ENCODE measurements at places on chromosomes 2 and 18.
A peak's percentile ranks its signal among the peaks of the same experiment; 100 is the strongest.

- no peak for DNase-seq
These were observed 1.8 kb upstream of the FAP start for GRCh38 chr2:162245061-162245460.

- peak; percentile 23 for DNase-seq
These were observed 60.1 kb upstream of the GLI2 start for GRCh38 chr2:120675460-120676130.

DNA sequence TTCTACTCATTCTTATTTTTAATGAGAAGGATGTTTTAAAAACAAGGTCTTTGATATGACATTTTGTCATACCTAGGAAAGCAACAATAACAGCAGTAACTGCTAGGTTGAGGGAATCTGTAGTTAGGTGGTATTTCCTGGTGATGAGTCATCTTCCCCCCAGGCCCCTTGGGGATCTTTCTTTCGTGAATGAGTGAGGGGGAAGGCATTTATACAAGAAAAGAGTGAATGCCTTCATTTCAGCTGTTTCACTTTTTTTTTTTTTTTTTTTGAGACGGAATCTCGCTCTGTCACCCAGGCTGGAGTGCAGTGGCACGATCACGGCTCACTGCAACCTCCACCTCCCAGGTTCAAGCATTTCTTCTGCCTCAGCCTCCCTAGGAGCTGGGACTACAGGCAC lies 108.6 kb downstream of the MAP4K4 start:
- peak; percentile 47 for DNase-seq

DNA sequence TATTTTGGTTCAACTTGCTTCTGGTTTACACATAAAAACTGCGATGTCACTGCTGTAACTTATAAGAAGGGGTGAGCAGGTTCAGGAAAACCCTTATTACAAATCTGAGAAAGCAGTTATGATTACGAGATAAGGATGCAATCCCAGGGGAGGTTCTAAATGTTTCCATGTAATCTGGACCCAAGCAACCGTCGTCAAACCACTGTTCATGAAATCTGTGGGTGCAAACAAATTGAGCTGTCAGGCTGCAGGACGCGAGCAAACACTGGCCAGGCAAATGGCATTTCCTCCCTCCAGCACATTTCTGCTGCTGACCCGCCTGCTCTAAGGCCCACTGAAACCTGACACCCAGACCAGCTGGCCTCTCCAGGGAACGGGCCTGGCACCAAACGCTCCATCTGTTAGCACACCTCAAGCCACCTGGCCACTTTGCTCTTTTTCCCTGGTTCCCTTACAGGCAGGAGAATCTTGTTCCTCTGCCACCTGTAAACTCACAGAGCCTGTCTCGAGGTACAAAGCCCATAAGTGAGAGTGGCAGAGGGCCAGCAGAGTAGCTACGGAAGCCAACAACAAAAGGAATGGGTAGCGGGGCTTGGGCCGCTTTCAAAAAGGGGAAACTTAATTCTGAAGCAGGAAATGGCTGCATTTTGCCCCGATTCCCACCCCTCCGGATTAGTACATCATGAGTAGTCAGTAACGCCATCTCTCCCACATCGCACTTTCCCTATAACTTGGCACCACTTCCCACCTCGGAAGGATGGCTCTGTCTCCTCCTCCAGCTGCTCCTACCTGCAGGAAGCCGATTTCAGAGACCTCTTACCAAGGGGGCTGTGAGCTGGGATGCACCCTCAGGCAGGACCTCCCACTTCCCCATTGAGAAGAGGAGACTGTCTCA lies 26.5 kb downstream of the CRACDL start:
- DNase-seq: no peak

DNA sequence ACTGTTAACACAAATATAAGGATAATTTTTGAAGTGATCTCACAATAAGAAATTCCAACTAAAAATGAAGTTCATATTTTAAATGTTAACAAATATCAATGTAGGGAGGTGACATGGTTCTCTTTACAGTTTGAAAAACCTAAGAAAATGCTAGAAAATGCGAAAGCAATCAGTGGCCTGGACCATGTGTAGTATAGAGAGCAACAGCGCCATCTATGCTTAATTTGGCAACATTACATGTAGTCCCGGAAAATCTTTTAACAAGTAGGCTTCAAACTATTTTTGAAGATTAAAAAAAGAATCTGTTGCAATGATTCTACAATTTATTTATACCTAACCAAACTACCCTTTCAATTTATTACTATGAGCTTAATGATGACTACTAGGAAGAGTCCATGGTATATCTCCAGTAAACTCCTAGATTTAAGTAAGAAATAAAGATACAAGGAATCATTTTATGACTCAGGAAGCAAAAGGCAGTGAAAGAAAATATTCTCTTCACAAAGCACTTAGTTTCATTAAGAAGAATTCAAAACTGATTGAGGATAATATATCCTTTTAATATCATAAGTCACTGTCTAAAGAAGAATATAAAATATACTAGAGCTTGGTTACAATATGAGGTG lies 33.3 kb downstream of the NDUFA10 start:
- peak; percentile 67 for DNase-seq

DNA sequence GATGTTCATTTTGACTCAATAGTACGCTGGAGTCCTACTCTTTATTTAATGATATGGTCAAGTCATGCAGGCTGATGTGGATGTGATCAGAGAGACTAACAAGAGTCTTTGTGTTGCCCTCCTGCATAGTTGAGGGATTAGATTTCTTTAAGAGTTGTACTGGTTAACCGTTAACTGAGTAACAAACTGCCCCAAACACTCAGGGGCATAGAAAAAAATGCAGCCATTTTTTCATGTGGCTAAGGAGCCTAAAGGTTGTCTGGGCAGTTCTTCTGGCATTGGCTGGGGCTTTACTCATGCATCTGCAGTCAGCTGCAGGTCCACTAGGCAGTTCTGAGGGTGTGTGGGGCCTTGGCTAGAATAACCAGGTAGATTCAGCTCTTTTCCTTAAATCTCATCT lies 32.5 kb downstream of the DOCK10 start:
- DNase-seq: no peak

DNA sequence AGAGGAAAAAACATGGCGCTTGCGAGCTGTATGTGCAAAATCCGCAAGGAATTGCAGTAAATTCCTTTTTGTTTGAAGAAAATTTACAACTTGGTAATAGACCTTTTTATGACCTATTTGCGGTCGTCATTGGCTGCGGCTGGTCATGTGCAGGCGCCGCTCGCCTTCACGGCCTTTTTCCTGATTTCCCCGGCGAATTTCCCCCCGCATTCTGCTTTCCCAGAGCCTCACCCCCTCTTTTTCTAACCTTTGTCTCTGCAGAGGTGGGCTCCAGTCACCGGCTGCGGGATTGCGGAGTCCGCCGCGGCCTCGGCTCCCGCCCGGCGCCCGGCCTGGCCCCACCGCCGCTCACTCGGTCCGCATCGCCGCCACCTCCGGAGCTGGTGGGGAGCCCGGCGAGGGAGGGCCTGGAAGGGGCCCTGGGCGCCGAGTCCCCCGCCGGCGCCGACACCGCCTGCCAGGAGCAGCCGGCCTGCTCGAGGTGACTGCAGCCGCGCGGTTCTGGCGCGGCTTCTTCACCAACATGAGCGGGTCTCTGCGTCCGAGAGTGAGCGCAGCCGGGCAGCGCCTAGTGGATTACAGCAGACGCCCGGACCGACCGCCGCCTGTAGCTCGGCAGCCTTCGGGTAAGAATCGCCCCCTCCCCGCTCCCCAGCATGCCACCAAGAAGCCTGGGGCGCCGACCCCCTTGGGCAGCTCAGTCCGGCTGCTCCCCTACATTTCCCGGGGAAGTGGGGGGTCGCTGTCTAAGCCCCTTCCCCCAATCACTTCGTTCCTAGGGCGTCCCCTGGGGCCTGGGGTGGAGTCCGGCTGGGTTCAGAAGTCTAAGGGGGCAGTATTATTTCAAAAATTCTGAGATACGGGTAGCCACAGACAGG lies 7.1 kb downstream of the HOXD8 start:
- DNase-seq: no peak

DNA sequence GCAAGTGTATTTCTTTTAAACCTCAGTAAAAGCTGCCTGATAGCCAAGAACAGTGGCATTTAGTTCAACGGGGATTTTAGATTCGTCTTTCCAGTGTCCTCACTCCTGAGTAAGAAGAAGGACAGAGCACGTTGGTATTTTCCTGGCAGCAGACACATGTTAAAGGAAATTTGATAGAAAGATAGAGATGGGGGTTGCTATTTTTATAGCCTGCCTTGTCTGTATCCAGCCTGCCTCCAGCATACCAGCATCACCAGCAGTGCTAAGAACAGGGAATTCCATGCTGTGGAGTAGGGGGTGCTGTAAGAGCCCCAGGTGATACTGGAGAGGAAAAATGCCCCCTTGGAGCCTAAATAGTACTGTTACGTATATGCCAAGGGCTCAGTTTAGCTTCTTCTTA lies 1.1 kb upstream of the SMYD1 start:
- DNase-seq: no peak

DNA sequence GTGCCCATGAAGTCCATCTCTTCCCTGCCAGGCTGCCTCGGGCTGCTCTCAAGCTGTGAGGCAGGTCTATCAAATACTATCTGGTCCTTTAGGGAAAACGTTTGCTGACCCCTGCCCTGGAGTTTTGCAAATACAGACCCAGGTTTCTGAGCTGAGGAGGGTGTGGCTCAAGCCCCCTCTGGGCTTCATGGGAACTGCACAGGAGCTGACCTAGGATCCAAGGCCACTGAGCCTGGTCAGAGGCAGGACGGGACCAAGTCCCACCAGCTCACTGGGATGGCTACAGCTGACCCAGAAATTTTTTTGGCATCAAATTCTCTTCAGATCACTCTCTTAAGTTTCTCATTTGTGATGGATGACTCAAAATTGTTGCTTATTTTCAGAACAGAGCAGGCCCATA lies 14.1 kb downstream of the ZNF516 start:
- no peak for DNase-seq

DNA sequence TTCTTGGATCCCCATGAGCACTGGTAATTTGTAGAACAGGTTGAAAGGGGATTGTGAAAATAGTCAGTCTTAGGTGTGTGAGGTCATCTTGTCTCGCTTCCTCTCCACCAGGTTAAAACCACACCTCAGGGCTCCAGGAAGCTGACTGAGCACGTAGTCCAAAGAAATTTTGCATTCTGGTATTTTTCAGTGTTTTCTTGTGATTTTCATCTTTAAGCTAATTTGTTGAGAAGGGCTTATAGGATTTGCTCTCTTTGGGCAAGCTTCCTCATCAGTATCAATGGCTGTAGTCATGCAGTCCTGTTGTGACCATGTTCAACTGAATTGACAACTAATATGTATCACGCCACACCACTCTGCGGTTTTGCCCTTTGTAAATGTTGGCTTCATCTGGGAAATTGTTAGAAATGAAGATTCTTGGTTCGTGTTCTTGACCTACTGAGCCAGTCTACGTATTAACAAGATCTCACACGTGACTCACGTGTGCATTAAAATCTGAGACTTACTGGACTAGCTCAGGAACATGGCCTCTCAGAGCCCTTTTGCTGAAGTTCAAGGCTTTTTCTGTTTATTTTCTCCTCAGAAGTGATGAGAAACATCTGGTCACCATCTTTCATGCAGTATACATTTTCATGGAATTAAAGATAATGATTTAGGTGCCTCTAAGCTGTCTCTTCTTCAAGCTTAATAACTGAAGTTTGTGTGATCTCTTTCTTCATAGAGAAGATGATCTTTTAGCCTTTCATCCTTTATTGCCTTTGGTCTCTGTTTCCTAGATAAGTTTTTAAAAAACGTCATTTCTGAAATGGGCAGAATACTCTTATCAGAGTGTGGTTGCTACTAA lies 32.8 kb downstream of the FMNL2 start:
- DNase-seq: no peak

DNA sequence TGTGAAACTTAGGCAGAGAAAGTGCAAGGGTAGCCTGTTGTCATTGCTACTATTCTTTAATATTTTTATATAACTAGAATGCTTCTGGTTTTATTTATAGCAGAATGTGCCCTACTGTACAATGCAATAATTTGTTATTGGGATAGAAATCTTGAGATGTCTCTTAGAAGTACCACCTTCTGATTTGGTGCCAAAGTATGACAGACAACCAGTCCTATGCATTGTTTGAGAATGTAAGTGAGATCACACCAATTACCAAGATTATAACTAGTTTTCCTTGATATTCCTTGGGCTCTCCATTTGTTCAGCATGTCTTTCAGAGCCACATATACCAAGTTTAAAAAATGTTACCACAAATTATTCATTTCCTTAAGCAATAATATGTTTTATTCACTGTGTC lies 399.7 kb downstream of the CPS1 start:
- no peak for DNase-seq

DNA sequence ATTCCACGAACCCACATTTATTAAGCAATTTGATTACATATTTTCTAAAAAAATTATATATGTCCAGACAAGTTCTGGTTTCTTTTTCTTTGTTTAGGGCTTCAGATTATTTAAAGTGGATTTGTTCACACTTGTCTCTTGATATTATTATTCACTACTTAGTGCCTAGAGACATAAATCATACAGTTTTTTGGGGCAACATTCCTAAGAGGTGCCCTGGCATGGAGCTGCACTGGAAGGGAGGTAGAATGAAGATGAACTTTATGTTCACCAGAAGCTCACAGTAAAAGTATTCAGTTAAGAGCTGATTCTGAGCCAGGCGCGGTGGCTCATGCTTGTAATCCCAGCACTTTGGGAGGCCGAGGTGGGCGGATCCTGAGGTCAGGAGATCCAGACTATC lies 762.7 kb upstream of the TMEFF2 start:
- DNase-seq: no peak

DNA sequence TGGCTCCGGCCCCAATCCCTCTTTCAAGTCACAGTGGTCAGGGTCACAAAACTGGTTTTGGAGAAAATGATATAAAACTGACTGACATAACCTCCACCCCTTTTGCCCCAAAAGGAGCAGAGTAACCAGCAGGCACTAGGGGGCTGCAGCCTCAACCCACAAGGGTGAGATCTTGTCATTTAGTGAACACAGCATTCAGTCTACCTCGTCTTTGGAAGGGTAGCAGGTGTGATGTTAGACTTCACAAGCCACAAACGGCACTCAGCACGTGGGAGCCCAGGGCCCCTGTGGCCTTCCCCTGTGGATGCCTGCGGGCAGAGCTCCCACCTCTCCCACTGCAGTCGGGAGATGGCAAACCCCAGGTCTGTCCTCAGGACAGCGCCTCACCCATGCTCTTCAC lies 372.1 kb upstream of the MYT1L start:
- DNase-seq: peak; percentile 86

DNA sequence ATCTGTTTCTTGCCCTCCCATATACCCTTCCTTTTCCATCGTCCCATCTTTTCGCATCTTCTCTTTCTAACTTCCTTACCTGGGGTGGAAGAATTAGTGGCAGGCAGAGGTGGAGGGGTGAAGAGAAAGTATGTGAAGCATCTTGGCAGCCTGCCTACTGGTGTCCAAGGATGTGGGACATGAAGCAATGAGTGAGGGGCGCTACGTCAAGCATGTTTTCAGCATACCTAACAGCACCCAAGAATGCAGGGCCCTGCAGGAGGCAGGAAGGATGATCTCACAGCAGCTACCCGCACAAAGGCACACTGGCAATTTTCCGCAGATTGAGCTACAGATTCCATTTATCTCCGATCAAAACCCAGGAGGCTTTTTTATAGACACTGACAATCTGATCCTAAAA lies 42.2 kb downstream of the METTL4 start:
- no peak for DNase-seq

Measured in Jurkat, Clone E6-1 (cell line).